Stimulated activated naive CD4-positive, alpha-beta T cell treated with Interleukin-2 at 50 U/mL for 16 hours (primary cell): ENCODE measurements at places on chromosomes 1 and 21.
A peak's percentile ranks its signal among the peaks of the same experiment; 100 is the strongest.

GRCh38 chr1:19067912-19068638, 111.6 kb upstream of the IFFO2 start:
- no peak for DNase-seq

DNA sequence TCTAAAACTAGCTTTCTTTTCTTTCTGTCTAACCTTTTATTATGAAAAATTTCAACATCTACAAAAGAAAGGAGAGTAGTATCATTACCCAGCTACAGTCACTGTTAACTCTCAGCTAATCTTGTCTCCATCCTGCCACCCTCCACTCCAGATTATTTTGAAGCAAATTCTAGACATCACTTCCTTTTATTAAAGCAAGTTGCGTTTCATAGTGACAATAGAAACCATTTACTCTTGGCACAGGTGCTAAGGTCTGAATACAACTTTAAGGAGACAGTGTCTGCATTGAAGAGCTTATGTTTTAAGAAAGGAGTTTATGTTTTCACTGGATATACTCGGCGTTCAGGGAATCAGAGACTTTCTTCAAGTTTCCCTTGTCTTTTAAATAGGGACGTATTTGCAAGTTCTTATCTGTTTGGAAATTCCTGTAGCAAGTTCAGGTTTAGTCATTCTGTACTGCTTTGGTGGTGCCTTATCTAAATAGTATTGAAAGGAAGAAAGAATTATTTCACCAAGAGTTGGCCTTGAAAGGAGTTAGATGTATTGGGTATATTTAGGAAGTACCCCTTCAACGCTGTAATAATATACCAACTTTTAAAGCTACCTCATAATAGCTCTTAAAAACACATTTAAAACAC, 42.7 kb downstream of the ITSN1 start:
- no peak for DNase-seq

GRCh38 chr1:54272134-54272533, 72.2 kb downstream of the MRPL37 start:
- no peak for DNase-seq

- no peak for DNase-seq
Measured at GRCh38 chr1:235995511-235995910, 69.4 kb downstream of the NID1 start.

- no peak for DNase-seq
Measured at GRCh38 chr1:7552402-7552801, 218.7 kb upstream of the VAMP3 start.

DNA sequence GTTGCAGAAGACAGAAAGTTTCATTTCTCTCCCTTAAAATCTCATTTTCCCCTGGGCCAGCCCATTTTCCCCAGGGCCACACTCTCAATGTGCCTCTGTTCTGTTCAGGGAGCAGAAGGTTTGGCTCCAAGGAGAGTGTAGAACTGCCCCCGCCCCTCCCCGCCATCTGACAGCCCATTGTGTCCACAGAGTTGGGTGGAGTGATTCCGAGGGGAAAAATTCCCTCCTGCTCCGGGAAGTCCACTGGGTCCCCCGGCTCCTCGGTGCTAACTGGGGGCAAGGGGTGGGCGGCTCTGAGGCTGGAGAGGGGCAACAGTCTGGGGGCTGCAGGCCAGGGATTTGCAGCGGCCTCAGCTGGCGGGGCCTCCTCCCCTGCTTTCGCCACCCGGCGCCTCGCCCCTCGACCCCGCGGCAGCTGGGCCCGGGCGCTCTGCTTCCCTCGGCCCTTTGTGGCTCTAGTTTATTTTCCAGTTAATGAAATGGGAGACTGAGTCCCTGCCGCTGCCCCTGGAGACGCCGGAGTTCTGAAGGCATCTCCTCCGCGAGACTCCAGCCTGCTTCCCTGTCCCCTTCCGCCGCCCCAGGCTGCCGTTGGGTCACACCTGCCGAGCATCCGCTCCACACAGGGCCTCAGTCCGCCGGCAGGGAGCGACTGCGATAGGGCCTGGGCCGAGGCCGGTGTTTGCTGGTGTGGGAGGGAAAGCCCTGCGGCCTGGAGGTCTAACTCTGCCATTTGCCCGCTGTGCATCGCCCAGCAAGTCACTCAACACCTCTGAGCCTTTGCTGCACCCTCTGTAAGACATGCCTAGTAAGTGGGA, 14.7 kb upstream of the KIRREL1 start:
- no peak for DNase-seq

GRCh38 chr1:230778916-230779590, 31.9 kb downstream of the CAPN9 start:
- DNase-seq = no peak

- no peak for DNase-seq
Measured at GRCh38 chr1:184409011-184409410, 22.2 kb downstream of the C1orf21 start.

DNA sequence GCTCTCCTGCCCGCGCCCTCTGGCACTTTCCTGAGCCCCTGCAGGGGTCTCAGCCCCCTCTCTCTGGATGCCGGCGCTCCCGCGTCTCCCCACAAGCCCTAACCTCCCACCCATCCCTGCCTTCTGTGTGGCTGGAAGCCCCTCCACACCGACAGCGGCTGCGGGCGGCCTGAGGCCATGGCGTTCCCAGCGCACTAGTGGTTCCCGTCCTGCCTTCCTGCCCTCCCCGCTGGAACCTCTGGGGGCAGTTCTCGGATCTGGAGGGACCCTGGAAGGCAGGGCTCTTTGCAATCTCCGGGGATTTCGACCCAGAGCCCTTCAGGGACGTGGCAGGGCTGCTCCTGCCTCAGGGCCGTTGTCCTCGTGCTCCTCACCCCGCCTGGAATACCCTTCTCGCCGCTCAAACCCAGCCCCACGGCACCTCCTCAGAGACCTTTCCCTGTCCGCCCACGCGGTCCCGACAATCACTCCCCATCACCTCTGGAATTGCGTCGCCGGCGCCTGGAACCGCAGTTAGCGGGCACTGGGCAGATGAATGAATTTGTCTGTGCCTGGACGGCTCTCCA, 493 bp upstream of the ESPN start:
- DNase-seq = no peak

DNA sequence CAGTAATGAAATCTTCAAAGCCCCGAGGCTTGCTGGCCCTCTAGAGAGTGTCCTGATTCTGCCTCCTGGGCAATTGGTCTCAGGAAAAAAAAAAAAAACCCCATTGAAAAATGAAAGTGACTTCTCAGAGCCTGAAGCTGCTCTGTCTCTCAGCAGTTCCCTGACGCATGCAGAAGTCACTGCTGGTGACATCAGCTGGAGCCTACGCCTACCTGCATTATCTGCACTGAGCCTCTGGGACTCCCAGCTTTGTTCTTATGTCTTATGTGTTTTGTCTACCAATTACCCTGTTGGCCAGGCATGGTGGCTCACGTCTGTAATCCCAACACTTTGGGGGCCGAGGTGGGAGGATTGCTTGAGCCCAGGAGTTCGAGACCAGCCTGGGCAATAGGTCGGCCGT, 10.1 kb upstream of the SLC25A33 start:
- DNase-seq = no peak

GRCh38 chr21:41634211-41634694, 126.3 kb upstream of the TMPRSS2 start:
- no peak for DNase-seq

- DNase-seq = no peak
Measured at GRCh38 chr1:116417678-116418077, 44.6 kb downstream of the ATP1A1 start.

- no peak for DNase-seq
Measured at GRCh38 chr21:38319781-38320180, 63.0 kb downstream of the KCNJ15 start.

GRCh38 chr21:15249285-15249993, 184.6 kb upstream of the NRIP1 start:
- no peak for DNase-seq

DNA sequence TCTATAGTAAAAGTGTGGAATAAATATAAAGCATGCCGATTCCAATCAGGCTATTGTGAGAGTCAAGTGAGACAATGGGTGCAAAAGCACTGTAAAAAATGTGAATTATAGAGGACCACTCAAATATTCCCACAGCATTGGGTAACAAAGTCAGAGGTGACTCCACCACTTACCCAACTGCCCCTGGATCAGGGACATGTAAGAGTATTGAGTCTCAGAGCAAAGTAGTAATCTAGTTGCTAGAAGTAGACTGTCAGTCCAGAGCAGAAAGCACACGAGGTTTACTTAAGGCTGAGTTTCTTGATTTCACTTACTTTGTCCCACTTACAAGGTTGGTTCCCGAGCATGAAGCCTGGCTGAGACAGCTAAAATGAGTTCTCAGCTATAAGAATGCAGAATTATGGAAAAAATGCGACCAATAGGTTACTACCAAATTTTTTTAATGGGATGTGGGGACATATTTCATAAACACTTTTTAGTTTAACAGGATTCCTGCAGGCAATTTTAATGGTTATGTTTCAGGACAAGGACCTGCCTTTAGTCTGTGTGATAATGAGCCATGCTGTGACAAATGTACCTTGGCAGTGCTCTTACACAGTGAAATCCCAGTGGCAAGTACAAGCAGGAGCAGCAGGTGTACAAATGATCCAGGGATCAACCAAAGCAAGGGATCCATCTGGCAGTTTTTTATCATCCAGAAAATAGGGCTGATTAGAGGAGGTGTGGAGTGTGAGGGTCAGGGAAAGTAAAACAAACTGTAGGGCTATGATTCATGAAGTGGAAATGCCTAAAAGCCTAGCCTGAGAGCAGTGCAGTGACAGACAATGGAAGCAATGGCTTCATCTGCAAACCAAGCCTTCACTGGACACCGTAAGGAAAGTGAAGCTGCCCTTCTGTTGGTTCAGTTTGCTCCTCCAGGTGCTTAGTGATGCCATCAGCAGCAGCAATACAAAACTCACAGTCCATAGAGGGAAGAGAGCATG, 156.2 kb upstream of the SPAG17 start:
- no peak for DNase-seq

- DNase-seq = peak; percentile 73
Measured at GRCh38 chr1:52552236-52552504, 722 bp downstream of the TUT4 start.

- DNase-seq = no peak
Measured at GRCh38 chr21:26965040-26965906, 1.6 kb downstream of the ADAMTS5 start.

DNA sequence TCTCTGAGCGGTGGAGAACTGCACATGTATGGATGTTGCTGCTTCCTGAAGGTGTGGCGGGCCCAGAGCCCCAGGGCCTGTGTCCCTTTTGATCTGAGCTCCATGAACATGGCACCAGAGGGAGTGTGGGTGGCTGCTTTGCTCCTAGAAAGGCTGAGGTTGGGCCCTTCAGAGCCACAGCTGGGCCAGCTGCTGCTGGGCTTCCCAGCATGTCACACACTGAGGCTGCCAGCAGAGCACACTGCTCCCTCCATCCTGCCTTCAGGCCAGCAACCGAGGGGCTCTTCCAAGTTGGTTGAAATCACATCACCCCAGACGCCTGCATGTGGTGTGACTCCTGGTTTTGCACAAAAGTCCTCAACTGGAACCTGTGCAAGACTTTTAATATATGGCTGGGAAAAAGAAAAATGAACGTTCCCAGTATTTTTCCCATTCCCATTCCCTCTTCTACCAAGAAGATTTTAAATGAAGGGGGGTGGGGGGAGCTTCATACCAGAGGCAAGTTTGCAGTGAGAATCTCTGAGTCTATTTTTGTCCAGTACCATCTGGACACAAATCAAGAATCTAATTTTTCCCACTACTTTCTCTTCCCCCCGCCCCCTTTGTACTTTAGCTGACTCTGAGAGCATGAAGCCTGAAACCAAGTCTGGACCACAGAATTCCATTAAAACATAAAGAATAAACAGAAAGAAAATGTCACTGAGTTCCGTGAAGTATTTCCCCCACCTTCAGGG, 26.2 kb upstream of the NGF start:
- DNase-seq = no peak

GRCh38 chr1:67610450-67610849, 74.6 kb upstream of the GADD45A start:
- DNase-seq = no peak

- no peak for DNase-seq
Measured at GRCh38 chr1:204127597-204128242, 24.1 kb downstream of the ETNK2 start.

GRCh38 chr1:68819190-68819829, 322.4 kb upstream of the DEPDC1 start:
- no peak for DNase-seq

DNA sequence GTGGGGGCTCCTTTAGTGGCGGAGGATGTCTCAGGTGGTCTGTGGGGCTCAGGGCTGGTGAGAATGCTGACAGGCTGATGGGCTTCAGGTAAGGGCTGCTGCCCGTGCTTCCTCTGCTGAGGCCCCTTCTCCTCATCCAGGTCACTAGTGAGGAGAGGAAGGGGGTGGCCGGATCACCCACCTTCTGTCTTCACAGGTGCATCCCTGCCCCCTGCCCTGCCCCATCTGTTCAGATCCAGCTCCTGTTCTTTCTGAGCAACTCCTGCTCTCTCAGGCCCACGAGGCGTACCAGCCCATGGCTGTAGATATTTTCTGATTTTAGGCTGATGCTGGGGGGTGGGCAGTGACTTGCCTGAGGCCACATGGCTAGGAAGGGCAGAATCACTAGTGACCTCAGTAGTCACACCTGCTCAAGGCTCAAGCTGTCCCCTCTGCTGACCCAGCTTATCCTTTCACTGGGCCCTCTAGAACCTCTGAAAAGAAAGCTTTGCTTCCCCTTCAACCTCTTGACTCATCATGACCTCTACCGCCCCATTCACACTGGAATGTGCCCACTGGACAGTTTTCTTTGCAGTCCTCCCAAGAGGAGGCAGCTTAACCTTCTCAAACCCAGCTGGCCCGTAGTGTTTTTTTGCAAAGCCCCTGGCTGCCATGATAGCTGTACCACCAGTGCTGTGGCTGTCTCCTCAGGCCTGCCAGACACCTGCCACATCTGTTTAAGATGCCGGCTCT, 14.8 kb downstream of the DCST2 start:
- no peak for DNase-seq

DNA sequence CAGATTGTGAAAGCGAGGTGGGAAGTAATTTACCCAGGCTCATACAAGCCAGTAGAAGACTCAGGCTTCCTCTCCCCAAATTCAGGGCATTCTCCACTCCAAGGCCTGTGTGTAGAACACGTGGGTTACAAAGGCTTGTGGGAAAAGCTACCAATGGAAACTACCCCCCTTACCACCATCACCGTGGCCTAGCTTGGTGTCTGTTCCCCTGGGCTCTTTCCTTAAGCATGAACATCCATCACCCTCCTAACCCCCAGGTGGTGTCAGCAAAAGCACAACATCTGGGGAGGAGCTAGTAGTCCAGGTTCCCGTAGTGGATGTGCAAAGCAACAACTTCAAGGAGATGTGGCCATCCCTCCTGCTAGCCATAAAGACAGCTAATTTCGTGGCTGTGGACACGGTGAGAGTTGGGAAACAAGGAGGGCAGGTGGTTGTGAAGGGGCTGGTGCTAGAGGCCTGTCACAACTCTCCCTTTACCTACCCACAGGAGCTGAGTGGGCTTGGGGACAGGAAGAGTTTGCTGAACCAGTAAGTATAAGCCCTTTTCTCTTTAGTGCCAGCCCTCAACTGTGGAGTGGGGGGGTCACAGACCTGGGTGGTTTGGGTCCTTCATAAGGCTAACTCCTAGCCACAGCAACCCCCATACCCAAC, 701 bp upstream of the MUTYH start:
- DNase-seq = no peak

GRCh38 chr1:162753001-162753658, 37.4 kb upstream of the HSD17B7 start:
- DNase-seq = no peak

GRCh38 chr1:219660666-219661463, 48.0 kb upstream of the ZC3H11B start:
- no peak for DNase-seq
